Esophagus squamous epithelium (tissue), 5 donors: ENCODE measurements at places on chromosomes 11 and 22. TPM values are rescaled to one million over a fixed set of nuclear protein-coding genes. Genes with fewer than 3 reads are reported as not detected.

- no peak within 1 kb of the TSS for H3K4me3 ChIP-seq
- peak within 1 kb of the TSS; percentile 21 for H3K27ac ChIP-seq
- H3K27me3 ChIP-seq: no peaks in the 10 kb centered on the region
- H3K36me3 ChIP-seq: no peaks in the 10 kb centered on the region
- no peak for DNase-seq
Measured at GRCh38 chr11:33891714-33892327, at the start of gene LMO2. Gene LMO2, minus strand, starts transcription at chr11:33892076. Its CDS starts 22,360 bp downstream, at chr11:33869716.

Gene ESAM
- 23.1 TPM for total RNA-seq

DNA sequence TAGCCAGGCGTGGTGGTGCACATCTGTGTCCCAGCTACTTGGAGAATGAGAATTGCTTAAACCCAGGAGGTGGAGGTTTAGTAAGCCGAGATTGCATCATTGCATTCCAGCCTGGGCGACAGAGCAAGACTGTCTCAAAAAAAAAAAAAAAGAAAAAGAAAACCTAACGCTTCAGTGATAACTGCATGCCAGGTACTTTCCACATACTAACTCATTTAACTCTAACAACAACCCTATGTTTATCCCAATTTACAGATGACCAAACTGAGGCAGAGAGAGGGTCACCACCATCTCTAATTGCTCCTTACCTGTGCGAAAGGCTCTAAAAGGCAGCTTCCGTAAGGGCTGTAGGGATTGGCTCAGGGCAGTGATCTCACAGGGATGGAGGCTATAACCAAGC is 11.6 kb downstream of the PISD start:
- peak overlapping the region; percentile 1 for H3K27ac ChIP-seq
- H3K4me1 ChIP-seq: peaks cover 11% of the 10 kb centered on the region
- DNase-seq: no peak
- no peaks in the 10 kb centered on the region for H3K27me3 ChIP-seq
- no peaks in the 10 kb centered on the region for H3K36me3 ChIP-seq

GRCh38 chr22:31122532-31123291 is at the start of gene INPP5J:
Gene INPP5J, plus strand, starts transcription at chr22:31122966. Its CDS starts 49 bp downstream, at chr22:31123015.
- peak within 1 kb of the TSS; percentile 29 for H3K27ac ChIP-seq
- no peaks in the 10 kb centered on the region for H3K27me3 ChIP-seq
- peaks cover 15% of the 10 kb centered on the region for H3K4me1 ChIP-seq
- H3K4me3 ChIP-seq: peak within 1 kb of the TSS; percentile 34
- DNase-seq: no peak

- H3K4me1 ChIP-seq: no peaks in the 10 kb centered on the region
- H3K36me3 ChIP-seq: no peaks in the 10 kb centered on the region
- no peak overlapping the region for H3K4me3 ChIP-seq
- no peak for DNase-seq
- no peaks in the 10 kb centered on the region for H3K27me3 ChIP-seq
Measured at GRCh38 chr11:4154503-4154902, 59.9 kb downstream of the RRM1 start.

Gene UPB1
- not detected for total RNA-seq
